Activated T-helper 17 cell treated with anti-CD3 and anti-CD28 coated beads, Interleukin-2, amount 50 U/mL, for 72 hours (primary cell): ENCODE measurements at places on chromosomes 6 and 20.
A peak's percentile ranks its signal among the peaks of the same experiment; 100 is the strongest.

- no peak for ATAC-seq
Observed at GRCh38 chr20:37335642-37336368, 10.1 kb upstream of the SRC start.

DNA sequence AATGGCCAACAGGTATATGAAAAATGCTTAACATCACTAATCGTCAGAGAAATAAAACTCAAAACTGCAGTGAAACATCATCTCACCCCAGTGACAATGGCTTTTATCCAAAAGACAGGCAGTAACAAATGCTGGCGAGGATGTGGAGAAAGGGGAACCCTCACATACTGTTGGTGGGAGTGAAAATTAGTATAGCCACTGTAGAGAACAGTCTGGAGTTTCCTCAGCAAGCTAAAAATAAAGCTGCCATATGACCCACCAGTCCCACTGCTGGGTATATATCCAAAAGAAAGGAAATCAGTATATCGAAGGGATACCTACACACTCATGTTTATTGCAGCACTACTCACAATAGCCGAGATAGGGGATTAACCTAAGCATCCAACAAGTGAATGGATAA, 23.4 kb upstream of the INSM1 start:
- no peak for ATAC-seq

GRCh38 chr6:149043476-149044130, 273.9 kb upstream of the TAB2 start:
- ATAC-seq, result no peak

GRCh38 chr6:138107752-138108592, 753 bp upstream of the PERP start:
- peak; percentile 53 for ATAC-seq

GRCh38 chr6:26272171-26272637, 92.8 kb upstream of the BTN3A2 start:
- ATAC-seq, result peak; percentile 20

GRCh38 chr6:113315879-113316278, 541.3 kb upstream of the MARCKS start:
- ATAC-seq, result no peak

GRCh38 chr6:72709431-72709830, 87.6 kb downstream of the KCNQ5 start:
- ATAC-seq, result no peak

DNA sequence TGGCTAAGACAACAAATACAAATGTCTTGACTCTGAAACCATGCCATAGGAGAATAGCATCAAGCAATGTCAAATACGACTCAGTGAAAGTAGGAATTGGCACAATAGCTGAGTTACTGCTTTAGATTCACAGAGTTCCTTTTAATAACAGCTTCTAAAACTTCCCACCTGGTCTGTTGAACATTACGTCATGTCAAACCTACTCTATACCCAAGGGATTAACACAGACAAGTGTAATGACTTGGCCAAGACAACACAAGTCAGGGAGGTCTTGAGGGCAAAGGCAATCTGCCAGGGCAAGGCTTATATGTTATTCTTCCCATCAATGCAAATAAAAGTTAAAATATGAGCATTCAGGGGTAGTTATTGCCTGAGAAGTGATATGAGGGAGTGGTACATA, 265.1 kb upstream of the PRDM1 start:
- ATAC-seq, result no peak

GRCh38 chr20:45867136-45867818, 9.9 kb downstream of the ZSWIM3 start:
- no peak for ATAC-seq

DNA sequence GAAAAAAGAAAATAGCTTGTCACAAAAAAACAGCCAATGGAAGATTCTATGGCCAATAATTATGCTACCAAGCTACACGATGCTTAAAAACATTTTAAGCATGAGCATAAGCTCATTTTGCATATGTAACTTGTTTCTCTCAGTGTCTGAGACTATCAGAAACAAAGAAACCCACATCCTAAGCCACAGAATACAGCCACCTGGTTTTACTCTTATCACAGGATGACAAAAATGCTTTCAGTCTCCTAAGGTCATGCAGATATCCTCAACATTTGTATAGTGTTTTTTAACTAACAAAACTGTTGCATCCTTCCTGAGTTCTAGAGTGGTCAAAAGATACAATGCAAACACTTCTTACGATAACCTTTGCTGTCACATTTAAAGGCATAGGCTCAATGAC, 172.1 kb upstream of the RUNX2 start:
- peak; percentile 99 for ATAC-seq

- ATAC-seq, result no peak
Observed at GRCh38 chr6:4313044-4313686, 177.8 kb upstream of the ECI2 start.

DNA sequence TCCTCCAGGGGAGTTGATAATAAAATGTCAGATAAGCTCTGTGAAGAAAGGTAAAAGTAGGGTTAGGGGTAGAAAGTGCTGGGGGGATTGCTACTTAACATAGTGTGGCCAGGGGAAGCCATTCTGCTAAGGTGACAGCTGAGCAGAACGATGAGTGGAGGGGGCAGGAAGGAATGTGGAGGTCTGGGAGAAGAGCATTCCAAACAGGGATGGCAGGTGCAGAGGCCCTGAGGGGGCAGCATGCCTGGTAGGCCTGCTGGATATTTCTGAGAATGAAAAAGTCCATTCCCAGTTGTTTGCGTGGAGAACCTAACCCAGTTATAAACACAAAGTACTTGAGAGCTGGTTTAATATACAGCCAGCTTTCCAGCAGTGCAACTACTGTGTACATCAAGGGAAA, 9.3 kb downstream of the GFRA4 start:
- no peak for ATAC-seq

- ATAC-seq, result no peak
Observed at GRCh38 chr6:88870717-88871330, 92.6 kb downstream of the RNGTT start.
